AG04450 (cell line): ENCODE measurements at places on chromosomes 2 and 18.

DNA sequence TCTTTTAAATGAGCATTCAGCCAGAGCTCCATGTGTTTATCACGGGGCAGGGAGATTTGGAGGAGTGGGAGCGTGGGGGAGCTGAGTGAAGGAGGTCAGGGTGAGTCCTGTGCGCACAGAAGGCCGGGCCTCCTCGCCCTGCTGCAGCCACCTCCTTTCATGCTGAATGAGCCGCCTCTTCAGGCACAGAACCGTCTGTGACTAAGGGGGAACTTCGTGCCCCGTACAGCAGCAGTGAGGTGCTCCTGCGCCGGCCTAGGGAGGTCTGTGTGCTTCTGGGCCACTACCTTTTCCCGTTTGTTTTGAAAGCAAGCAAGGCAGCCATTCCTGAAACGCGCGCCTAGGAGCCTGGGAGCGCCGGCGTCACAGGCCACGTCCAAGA is 27.1 kb upstream of the ZNF516 start:
- DNase-seq = no peak

DNA sequence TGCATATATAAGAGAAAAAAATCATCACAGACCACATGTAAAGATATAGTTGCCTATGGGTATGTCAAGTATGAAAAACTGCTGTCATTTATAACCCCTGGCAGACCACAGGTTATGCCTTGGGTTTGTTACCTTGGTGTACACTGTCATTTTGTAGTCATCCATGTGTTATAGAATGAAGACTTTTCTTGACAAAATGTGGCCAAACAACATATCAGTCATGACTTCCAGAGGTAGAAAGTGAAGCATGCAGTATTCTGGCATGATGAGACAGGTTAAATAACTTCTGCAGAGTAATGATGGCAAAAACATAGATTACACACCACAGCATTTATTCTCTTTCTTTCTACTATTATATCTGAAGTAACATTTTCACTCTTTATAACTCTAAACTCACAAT is 74.9 kb upstream of the NEUROD1 start:
- no peak for DNase-seq

GRCh38 chr2:127080938-127081755 is 25.8 kb downstream of the BIN1 start:
- DNase-seq = no peak

DNA sequence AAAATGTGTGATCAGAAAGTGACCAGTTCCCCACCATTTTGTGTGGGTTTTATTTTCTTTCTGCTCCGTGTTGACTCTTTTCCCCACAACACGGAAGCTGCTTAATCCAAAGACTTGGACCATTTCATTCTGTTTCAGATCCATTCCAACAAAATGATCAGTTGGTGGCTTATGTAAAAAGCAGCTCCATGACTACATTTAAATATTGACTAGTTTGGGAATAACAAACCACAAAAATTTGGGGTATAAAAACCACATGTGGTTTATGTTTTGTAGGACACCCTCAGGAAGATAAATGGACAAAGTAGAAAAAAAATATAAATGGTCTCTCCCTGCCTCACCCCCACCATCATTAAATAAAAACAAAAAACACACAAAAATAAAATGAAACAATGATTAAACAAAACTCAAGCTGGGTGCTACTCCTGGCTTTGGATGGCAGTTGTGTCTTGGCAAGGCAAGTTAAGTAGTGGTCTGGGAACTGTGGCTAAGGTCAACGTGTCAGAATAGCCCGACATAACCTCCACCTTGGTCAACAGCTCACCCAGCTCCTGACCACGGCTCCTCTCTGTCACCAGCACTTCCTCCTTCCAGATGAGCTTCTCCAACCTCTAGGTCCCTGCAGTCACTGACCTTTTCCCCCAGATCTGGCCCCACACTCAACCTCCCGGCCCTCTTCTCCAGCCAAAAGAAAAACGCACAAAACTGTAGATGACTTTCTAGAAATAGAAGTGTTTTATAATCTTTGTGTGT is 12.8 kb upstream of the WIPF1 start:
- no peak for DNase-seq

DNA sequence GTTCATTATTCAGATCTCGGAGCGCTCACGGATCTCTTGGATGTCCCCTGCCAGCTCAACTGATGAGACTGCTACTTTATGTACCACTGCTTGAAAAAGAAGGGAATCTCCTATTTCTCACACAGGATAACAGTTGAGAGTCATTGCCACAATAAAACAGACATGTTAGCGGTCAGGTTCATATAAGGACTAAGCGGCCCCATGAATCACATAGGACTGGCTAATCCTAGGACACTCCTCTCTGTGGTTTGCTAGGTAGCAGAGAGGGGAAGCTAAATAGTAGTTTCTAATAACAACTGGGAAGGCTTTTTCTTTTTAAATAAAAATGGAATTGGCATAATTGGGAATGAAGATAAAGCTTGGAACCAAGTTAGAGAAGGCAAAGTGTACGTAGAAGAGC is 15.9 kb upstream of the TGFA start:
- no peak for DNase-seq

DNA sequence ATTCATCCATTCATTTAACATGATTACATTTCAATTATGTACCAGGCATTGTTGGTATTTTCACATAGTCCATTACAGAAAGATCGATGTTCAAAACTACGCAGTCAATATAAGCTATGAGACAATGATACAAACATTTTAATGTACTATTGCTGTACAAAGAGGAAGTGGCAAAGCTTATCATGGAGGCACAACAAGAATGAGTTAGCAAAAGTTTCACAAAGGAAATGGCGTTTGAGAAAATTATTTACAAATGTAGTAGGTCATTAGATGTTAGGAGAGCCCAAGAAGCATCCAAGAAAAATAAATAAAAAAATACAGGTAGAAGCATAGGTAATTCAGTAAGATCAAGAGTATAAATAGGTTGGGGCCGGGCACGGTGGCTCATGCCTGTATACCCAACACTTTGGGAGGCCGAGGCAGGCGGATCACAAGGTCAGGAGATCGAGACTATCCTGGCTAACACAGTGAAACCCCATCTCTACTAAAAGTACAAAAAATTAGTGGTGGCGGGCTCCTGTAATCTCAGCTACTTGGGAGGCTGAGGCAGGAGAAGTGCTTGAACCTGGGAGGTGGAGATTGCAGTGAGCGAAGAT is 1730.8 kb upstream of the CELF4 start:
- no peak for DNase-seq

- DNase-seq = no peak
These were observed 71.6 kb upstream of the GAREM1 start for GRCh38 chr18:32542221-32542798.

DNA sequence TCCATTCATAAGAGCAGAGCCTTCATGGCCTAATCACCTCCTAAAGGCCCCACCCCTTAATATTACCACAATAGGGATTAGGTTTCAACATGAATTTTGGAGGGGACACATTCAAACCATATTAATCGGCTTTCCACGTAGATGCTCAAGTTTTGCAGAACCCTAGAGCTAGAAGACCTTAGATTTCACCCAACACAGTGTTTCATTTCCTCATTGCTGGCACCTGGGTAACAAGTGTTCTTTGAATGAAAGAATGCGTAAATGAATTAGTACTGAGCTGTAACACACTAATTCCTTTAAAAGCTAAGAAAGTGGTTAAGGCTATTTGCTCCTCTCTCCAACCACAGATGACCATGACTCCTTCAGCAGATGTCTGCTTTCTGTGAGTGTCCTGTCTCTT is 252.5 kb downstream of the SMAD2 start:
- no peak for DNase-seq
